Effector CD4-positive, alpha-beta T cell (primary cell): ENCODE measurements at places on chromosomes 6 and 20.
A peak's percentile ranks its signal among the peaks of the same experiment; 100 is the strongest.

DNA sequence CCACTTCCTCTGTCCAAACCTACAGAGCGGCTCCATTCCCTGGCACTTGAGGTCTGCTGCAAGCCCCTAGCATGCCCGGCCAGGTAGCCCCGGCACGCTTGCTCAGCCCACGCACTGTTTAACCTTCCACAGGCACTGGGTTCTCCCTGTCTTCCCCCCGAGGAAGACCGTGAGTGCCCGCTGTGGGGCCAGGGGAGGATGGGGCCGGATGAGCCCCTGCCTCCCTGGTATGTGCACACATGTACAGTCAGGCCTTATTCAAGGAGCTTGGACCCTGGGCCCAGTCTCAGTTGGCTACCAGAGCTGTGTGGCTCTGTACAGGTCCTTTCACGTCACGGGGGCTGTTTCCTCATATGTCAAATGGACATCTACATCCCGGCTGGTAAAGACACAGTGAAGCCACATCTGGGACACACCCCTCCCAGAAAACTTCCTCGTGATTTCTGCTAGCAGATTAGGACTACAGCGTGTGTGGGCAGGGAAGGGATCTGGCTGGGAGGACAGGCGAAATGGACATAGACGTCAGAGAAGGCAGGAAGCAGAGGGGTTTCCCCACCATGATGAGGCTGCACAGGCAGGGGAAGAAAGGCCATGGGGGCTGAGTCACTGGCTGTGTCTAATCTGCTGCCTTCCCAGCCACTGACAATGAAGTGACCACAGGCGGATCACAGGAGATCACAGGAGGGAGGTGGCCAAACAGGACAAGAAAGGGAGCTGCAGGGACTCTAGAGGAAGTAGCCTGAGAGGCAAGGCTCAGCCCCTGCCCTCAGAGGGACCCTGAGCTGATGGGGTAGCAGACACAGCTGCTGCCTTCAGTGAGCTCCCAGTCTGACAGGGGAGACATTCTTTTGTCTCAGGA, 62.9 kb downstream of the MRPL14 start:
- DNase-seq, result no peak

- no peak for DNase-seq
Observed at GRCh38 chr6:51675922-51676275, 411.5 kb downstream of the PKHD1 start.

DNA sequence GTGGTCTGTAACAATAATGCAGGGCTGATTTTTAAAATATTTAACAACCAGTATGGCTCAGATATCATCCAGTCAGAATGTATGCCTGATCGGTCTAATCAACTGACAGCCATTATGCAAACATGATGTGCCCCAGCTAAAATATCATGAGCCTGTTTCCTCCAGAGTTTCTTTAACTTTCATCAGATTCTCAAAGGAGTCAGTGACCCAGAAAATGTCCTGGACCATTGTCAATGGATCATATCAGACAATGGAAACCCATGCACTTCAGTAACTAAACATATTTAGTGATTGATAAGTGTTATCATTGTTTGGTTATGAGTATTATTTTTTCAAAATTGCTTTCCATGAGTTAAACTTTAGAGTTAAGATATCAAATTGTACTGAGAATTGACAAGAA, 173.5 kb downstream of the LMBRD1 start:
- DNase-seq, result no peak

DNA sequence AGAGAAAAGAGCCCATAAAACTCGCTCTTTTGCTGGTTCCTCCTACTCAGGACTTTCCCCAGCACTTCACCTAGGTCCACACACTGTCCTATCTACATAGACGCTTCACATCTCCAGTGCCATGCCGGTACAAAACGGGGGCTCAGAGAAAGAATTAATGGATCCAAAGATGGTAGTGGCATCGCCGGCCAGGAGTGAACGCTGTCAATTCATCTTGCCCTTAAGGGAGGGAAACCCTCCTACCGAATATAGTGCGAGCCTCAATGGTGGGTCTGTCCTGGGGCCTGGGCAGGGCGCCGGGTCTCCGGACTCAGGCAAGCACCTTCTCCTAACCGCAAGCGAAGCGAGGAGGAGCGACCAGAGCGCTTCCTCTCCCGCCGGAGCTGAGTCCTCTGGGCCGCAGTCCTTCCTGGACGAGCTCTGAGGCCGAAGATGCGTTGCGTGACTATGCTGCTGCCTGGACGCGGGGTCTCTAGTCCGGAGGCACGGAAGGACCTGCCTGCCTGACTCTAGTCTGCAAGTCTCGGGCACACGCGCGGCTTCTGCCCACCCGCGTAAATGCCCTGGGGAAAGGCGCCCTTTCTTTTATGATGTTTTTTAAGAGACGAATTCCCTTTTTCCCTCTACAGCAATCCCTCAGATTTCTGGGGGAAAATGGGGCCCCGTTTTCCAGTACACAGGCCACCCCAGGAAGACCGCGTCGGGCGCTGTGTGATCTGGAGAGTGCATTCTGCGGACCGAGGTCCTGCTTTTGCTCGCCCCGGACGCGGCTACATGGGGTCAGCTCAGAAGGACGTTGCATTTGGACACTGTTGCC, 100.1 kb upstream of the PRDM1 start:
- no peak for DNase-seq

GRCh38 chr6:45504947-45505346, 127.2 kb upstream of the SUPT3H start:
- no peak for DNase-seq

DNA sequence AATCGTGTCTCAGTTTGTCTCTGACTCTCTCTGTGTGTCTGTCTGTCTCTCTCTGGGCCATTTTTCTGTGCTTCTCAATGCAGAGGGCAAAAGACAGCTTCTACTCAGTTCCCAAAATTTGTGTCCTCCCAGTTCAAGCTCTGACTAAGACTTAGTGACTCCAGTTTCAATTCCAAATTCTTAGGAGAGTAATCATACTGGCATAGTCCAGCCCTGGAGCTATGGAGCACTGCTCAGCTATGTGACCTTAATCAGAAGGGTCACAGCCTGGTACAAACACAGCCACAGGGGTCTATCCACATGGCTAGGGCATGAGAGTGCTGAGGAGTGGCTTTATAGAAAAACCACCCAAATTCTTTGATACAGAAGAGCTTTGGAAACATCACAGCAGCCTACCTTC, 91.9 kb downstream of the FOXF2 start:
- DNase-seq, result no peak

DNA sequence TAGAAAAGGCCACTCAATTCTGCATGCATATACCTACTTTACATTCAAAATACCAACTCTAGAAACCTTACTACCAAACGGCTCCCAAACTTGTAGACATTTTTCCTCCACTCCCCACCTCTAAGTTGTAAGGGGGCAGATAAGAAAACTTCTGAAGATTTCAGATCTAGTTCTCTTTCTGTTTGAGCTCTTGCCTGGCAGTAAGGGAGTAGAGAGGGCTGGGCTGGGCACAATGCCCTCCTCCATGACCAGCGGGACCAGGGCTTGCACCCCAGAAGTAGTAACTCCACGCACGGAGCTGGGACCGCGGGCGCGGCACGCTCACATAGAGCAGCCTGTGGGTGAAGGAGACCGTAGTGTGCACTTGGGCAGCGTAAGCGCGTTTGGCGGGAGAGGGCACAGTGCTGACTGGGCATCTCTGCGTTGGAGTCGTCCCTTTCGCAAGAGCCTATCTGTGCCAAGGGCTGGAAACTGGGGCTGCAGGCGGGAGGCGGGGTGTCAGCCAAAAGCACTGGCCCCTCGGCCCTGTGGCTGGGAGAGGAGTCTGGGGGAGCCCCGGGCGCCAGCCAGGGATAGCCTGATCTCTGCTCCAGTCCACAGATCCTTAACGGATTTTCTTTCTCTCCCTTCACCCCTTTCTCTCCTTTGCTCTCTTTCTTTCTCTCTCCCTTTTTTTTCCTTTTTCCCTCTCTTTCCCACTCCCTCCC, 32.4 kb downstream of the PHACTR1 start:
- no peak for DNase-seq

GRCh38 chr20:22723659-22724058, 139.3 kb upstream of the FOXA2 start:
- no peak for DNase-seq

GRCh38 chr6:122770835-122771601, 8.5 kb upstream of the FABP7 start:
- no peak for DNase-seq

DNA sequence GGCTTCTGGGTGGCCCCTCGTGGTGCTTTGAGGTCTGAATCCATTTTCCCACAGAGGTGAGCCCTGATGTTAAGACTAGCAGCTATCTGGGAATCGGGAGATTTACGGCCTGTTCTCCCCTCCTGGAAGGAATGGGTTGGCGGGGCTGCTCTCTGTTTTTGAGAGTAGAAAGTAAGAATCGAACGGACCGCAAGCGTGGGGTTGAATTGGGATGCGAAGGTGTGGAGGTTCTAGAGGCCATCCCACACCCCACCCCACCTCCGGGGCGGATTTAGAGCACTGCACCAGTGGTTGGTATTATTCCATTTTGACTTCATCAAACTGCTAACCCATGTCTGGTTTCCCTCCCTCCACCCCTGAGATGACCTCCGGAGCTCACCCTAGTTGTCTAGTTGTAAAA, 11.5 kb downstream of the PYGB start:
- no peak for DNase-seq

DNA sequence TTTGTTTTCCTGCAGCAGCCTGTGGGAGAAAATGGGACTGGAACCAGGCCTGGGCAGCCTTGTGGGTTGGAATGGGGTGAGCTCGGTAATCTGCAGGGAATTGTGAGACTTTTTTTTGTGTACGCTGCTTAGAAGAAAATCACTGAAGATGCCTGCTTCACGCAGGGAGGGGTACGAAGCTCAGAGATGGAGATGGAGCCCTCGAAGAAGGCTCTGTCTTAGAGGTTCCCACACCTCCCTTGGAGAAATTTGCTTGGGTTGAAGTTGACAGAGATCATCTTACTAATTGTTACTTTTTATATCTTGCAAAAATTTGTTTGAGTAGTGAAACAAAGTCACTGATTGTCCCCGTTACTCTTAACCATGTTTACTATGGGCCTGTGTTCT, 894 bp downstream of the PYGB start:
- no peak for DNase-seq

DNA sequence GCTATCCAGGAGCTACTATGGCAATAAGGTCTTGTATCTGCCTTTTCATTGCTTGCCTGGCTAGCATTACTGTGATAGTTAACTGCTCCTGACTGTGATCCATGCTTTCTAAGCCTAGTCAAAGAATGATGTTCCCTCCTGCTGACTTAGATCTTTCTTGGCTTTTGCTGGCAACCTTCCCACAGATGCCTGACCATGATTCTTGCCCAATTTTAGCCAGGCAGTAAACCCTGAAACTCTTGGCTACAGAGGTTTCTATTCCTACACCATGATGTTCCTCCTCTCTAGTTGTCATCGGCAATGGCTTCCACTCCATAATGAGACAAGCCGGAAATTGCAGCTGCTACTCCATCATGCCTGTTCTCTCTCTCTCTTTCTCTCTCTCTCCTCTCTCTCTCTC, 238.1 kb downstream of the HAO1 start:
- DNase-seq, result no peak

- no peak for DNase-seq
Observed at GRCh38 chr6:143007646-143008045, 53.0 kb upstream of the AIG1 start.

GRCh38 chr6:27650620-27651370, 177.9 kb upstream of the ZNF184 start:
- DNase-seq, result no peak

DNA sequence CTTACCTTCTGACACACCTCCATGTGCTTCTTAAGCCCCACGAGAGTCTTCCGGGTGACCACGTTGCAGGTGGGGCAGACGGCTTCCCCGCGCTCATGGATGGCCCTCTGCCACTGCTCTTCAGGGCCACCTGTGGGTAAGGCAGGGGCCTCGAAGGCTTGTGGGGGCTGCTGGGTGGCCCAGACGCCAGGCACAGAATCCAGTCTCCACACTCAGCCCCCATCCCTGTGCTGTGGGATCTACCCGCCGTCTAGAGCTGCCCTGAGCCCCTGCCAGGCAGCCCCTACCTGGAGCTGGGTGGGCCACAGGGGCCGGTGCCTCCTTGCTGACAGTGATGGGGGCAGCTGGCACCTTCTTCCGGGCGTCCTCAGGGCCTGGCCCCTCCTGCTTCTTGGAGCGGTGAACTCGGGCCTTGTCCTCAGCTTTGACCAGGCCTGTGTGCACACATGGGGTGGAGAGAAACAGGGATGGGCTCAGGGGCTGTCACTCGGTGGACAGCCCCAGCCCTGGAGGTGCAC, 5.9 kb downstream of the ZNF512B start:
- no peak for DNase-seq

- no peak for DNase-seq
Observed at GRCh38 chr6:116409756-116410155, 39.0 kb downstream of the DSE start.

GRCh38 chr6:36679043-36679833, 724 bp downstream of the CDKN1A start:
- peak; percentile 28 for DNase-seq

- no peak for DNase-seq
Observed at GRCh38 chr6:25458485-25458884, 179.3 kb downstream of the CARMIL1 start.

- no peak for DNase-seq
Observed at GRCh38 chr20:8812817-8813216, 256.1 kb upstream of the PLCB4 start.

- no peak for DNase-seq
Observed at GRCh38 chr20:48359692-48360341, 468.0 kb downstream of the PREX1 start.

DNA sequence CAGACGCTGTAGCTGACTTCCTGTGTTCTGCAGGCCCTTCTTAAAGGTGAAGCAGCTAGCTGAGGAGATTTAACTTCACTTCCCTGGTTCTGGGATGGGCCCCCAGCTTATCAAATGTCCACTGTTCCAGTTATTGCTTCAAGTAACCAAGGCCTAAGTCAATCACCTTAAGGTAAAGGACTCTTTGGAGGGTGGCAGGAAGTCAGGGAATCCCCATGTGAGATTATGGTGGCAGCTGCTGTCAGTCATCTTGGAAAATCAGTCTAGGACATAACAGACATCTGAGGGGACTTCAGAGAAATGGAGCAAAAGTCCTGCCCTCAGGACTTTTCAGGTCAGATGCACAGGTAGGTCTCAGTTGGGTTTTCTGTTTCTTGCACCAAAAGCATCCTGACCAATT, 3.8 kb downstream of the ELOVL5 start:
- DNase-seq, result no peak

DNA sequence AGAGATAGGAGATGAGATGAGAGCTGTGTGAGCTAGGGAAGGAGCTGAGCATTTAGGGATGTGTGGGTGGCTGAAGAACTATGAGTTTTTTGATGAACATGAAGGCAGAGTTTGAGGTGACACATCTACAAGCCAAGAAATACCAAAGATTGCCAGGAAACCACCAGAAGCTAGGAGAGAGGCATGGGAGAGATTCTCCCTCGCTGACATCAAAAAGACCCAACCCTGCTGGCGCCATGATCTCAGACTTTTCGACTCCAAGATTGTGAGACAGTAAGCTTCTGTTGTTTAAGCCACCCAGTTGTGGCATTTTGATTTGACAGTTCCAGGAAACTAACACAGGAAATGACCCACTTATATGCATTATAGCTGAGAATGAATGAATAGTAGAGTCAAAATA, 790.9 kb downstream of the TFAP2A start:
- DNase-seq, result no peak

- peak; percentile 30 for DNase-seq
Observed at GRCh38 chr20:35145141-35145564, 2.0 kb downstream of the EDEM2 start.

GRCh38 chr6:44642349-44642748, 254.8 kb downstream of the CDC5L start:
- no peak for DNase-seq
